ENCODE measurements at places on chromosomes 12 and 14. TPM values are rescaled to one million over a fixed set of nuclear protein-coding genes. Genes with fewer than 3 reads are reported as not detected.

DNA sequence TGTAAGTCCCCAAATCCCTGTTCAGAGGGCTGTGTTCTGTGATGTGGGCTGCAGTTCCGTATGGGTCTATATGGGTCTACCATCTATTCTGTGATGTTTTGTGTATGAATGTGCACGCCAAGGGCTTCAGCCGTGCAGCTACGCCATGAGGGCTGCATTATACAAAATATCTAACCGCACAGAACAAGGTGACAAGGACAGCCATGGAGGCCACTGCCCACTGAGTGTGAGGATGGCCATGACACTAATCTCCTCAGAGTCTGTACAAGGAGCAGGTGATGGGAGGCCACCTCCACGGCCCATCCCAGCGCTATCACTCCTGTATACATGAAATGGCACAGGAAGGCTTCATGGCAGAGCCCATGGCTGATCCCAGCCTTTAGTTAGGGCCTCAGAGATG lies 102.0 kb downstream of the DICER1 start:
- DNase-seq = no peak

EIF2S3B gene
- 1.3 TPM for polyA plus RNA-seq

DNA sequence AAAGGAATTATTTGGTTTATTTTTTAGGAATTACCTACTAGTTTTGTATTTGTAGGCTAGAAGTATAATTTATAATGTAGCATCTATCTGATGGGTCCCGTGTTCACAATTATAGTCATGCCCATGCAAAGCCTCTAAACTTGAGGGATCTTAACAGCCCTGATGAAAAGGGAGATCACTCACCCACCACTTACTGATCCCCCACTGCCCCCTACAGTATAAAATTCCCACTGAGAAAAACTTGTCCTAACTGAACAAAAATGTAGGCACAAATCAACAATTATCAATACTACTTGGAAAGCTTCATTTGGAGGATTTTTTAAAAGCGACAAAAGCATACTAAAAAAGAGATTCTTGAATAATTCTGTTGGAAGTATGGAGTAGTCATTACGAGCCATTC lies 21.0 kb downstream of the WIF1 start:
- no peak for DNase-seq

LTB4R gene
- polyA plus RNA-seq = 5.9 TPM

- DNase-seq = peak; percentile 49
Measured at GRCh38 chr12:42504049-42504448, 85.5 kb downstream of the PRICKLE1 start.

SSPN gene
- polyA plus RNA-seq = 14.6 TPM

DNA sequence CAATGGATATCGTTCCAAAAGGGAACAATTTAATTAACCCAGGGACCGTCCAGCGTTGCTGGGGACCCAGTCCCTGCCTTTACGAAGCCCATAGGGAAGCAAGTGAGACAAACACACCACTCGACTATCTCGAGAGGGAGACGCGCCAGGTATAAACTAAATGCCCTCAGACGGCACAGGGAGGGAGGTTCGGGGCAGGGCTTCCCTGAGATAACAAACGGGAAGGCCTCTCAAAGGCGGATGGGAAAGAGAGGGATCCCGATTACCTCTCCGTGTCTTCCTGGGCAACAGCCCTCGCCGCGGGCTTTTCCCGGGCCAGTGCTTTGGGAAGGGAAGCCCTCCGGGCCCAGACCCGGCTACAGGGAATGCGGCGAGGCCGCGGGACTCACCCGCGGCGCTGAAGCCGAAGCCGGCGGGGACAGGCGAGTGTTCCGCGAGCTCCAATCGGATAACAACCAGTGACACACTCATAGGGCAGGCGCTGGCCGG lies 390 bp downstream of the BRAP start:
- no peak for DNase-seq

DNA sequence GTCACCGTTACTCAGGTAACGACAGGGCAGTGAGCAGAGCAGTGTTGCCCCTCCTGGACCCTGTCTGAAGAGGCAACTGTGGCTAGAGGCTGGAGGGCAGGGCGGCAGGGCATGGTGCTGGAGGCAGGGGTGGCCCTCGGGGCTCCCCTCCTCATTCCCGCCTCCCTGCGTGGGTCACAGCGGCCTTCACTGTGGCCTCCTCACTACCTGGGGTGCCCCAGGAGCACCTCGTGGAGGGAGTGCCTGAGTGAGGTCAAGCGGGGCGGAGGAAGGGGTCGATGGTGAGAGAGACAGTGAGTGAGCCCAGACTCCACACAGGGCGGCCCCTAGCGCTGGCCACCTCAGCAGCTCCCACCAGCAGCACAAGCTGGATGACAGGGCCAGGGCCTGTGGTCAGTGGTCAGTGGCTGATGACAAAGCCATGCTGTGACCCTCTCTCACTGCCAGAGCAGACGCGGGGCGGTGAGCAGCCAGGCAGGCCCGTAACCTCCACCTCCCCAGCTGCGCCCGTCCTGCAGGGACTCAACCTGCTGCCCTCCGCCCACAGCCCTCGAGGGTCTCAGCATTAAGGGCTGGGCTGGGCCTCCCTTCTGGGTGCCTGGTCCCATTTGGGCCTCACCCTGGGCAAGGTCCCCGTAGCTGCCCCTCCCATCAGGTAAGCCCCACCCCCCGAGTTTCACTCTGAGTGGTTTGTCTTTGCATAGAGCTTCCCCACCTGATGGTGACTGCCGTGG lies 17.8 kb downstream of the GPR132 start:
- no peak for DNase-seq

KRT8 gene
- polyA plus RNA-seq = 166 TPM

Measured in right lung (tissue), 10 donors.